Amygdala (tissue), 56 donors: ENCODE measurements at places on chromosomes 16 and 17.

- DNase-seq, result no peak
These were observed 4.5 kb downstream of the WIPI1 start for GRCh38 chr17:68452724-68453290.

DNA sequence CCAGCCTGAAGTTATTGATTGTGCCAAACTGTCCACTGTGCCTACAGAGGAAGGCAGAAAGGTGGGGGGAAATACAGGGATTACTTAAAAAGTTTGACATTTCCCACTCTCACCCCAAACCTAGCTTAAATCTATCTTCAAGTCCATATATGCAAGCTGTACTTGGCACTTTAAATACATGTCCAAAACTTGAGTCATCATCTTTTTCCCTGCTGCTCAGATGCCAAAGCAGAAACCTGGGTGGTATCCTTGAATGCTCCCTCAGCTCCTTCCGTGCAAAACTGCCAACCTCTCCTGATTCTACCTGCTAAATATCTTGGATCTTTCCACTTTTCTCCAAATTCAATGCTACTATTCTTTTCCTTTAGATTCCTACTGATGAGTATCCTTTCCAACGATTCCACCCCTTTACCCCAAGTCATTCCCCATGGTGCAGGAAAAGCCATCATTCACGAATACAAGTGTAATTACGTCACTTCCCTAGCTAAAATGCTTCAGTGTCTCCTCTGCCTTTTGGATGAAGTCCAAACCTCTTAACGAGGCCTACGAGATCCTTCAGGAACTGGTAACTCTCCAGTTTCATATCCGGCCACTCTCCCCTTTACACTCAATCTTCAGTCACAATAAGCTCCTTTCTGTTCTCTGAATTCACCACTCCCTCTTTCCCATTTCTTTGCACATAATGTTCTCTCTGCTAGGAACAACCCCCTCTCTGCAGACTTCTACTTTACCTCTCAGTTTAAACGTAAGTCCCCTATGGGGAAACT is 9.3 kb downstream of the BECN1 start:
- DNase-seq, result no peak

DNA sequence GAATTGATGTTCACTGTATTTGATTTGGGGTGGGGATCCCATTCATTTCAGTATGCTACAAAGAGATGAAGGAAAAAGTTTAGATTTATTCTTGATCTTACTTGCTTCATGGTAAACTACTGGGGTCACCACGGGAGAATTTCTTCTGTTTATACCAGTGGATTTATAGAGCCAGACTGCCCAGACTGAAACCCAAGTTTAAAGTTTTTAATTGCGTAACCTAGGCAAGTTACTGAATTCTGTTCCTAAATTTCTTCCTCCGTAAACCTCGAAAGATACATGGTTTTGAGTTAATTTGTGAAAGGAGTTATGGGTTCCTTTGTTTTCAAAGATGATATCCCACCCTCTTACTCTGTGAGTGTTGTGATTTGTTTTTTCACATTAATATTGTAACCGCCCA is 26.4 kb downstream of the PIGL start:
- DNase-seq, result no peak

- DNase-seq, result no peak
These were observed 27.9 kb downstream of the CLEC16A start for GRCh38 chr16:10972108-10972818.

DNA sequence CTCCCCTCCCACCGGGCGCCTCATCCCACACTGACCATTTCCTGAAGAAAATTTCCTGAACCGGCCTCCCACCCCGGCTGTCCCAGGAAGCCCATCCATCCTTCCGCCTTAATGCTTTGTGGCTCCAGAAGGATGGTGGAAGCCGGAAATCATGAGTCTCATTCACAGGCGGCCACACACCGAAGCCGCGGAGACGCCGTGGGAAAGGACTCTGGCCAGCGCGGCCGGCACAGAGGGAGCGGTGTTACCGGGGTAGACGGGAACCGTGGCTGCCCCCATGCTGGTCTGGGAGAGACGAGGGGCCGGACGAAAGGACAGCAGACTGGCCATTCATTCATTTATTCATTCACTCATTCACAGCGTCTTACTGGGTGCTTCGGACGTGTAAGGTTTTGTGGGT is 326.8 kb downstream of the SEC14L1 start:
- no peak for DNase-seq
